ENCODE measurements at places on chromosomes 3 and 15.

DNA sequence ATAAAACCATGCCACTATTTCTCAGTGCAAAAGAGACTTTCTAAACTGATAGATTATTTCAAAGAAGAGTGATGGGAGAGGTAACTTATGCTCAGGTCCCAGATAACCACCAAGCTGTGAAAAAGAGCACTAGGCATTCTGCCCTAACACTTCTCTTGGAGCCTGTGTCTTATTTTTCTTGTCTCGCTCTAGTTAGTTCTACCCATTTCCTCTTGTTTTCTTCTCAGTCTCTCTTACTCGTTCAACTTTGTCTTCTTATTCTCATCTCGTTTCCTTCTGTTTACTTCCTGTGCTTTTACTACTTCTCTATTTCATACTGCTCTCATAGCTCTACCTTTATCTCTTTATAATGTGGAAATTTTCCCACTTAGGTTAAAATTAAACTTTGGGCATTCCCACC lies 91.8 kb upstream of the CGNL1 start:
- peaks cover 6% of the 10 kb centered on the region for H3K4me1 ChIP-seq
- no peak overlapping the region for H3K27ac ChIP-seq
- peaks cover 91% of the 10 kb centered on the region for H3K36me3 ChIP-seq
- no peaks in the 10 kb centered on the region for H3K27me3 ChIP-seq
- no peak overlapping the region for H3K4me3 ChIP-seq
- no peak for DNase-seq

DNA sequence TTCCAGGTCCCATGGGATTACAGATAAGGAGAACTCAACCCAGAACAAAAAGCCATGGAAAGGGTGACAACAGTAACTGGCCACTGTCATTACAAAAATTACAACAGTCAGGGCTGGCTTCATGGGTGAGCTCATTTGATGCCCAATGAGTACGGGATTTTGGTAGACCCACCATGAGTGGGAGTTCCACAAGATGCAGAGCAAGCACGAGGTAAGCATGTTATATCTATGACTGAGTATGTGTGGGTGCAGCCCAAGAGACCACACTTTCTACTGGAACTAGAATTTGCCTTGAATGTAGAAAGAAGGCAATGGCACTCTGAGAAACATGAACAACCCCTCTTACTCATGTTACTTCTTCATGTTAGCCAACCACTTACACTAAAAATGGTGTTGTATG lies 83.3 kb downstream of the IGF2BP2 start:
- H3K27ac ChIP-seq: no peak overlapping the region
- no peaks in the 10 kb centered on the region for H3K36me3 ChIP-seq
- peaks cover 30% of the 10 kb centered on the region for H3K27me3 ChIP-seq
- no peak for DNase-seq
- H3K4me3 ChIP-seq: no peak overlapping the region
- peaks cover 3% of the 10 kb centered on the region for H3K4me1 ChIP-seq

- DNase-seq: no peak
- H3K4me3 ChIP-seq: no peak overlapping the region
- no peaks in the 10 kb centered on the region for H3K36me3 ChIP-seq
- no peak overlapping the region for H3K27ac ChIP-seq
- no peaks in the 10 kb centered on the region for H3K27me3 ChIP-seq
These were observed 108.7 kb upstream of the EIF1B start for GRCh38 chr3:40200692-40201316.

GRCh38 chr3:9173445-9173844 lies 76.0 kb downstream of the SRGAP3 start:
- no peaks in the 10 kb centered on the region for H3K36me3 ChIP-seq
- peaks cover 1% of the 10 kb centered on the region for H3K4me1 ChIP-seq
- H3K27me3 ChIP-seq: no peaks in the 10 kb centered on the region
- no peak for DNase-seq

GRCh38 chr3:10945683-10946287 lies 46.8 kb upstream of the SLC6A1 start:
- H3K27me3 ChIP-seq: peaks cover 19% of the 10 kb centered on the region
- H3K4me1 ChIP-seq: no peaks in the 10 kb centered on the region
- H3K36me3 ChIP-seq: no peaks in the 10 kb centered on the region
- H3K4me3 ChIP-seq: no peak overlapping the region
- no peak overlapping the region for H3K27ac ChIP-seq

GRCh38 chr3:187017511-187018230 lies 87.3 kb downstream of the ST6GAL1 start:
- H3K4me1 ChIP-seq: peaks cover 77% of the 10 kb centered on the region
- no peak overlapping the region for H3K27ac ChIP-seq
- peaks cover 65% of the 10 kb centered on the region for H3K36me3 ChIP-seq
- DNase-seq: no peak
- no peaks in the 10 kb centered on the region for H3K27me3 ChIP-seq

DNA sequence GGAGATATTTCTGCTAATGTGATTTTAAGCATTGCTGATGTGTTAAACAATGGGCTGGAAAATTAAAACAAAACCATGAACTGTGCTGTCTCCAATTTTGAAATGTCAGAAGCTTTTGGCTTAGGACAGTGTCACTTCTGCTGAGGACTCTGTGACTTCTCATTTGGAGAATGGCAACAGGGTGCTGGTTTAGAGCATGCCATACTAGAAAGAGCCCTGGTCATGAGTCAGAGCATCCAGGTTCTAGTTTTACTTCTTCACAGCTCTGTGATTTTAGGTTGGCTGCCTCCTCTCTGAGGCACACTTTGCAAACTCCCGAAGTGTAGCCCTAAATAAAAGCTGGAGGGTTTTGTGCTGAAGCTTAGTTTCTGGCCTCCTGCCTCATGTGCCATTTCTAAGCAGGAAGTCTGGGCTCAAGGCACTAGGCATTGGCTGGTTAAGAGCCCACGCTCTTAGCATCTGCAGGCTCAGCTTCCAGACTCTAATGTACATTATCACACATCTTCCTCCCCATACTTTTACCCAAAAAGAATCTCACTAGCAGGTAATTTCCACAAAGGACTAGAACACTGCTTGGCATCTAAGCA lies 193.8 kb downstream of the CNTN3 start:
- H3K4me3 ChIP-seq: no peak overlapping the region
- H3K36me3 ChIP-seq: no peaks in the 10 kb centered on the region
- H3K27ac ChIP-seq: no peak overlapping the region
- H3K4me1 ChIP-seq: no peaks in the 10 kb centered on the region
- no peak for DNase-seq

GRCh38 chr3:193119926-193120325 lies 121.1 kb upstream of the PLAAT1 start:
- no peaks in the 10 kb centered on the region for H3K27me3 ChIP-seq
- H3K27ac ChIP-seq: no peak overlapping the region
- no peaks in the 10 kb centered on the region for H3K36me3 ChIP-seq
- H3K4me1 ChIP-seq: no peaks in the 10 kb centered on the region
- no peak for DNase-seq
- no peak overlapping the region for H3K4me3 ChIP-seq

DNA sequence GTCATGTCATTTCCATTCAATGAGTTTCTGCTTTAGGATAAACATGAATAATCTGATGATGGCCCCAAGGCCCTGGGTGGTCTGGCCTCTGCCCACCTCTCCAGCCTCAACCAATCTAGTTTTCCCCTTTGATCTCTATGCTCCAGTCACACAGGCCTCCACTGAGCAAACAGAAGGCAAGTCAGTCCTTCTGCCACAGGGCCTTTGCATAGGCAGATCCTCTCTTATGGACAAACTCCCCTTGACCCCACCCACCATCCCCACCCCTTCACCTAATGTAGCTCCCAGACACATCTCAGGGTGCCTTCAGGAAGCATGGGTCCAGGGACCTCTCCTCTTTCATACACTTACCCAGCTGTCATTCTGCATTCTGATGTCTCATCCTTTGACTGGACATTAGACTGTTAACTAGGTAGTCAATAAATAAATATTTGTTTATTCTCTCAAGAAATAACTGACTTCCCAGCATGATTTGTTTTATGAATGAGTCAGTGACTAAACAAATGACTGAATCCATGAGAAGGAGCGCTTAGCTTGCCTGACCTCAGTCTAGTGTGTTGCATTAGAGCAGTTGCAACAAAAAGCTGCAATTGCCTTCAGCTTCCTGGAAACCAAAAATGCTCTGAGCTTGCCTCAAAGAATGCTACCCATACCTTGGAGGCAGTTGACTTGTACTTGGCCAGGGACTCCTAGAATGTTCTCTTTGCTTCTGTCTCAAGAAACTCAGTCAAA lies 386.6 kb upstream of the WNT5A start:
- no peak overlapping the region for H3K4me3 ChIP-seq
- no peaks in the 10 kb centered on the region for H3K4me1 ChIP-seq
- no peaks in the 10 kb centered on the region for H3K27me3 ChIP-seq
